Activated gamma-delta T cell (primary cell): ENCODE measurements at places on chromosomes 7 and 10.

DNA sequence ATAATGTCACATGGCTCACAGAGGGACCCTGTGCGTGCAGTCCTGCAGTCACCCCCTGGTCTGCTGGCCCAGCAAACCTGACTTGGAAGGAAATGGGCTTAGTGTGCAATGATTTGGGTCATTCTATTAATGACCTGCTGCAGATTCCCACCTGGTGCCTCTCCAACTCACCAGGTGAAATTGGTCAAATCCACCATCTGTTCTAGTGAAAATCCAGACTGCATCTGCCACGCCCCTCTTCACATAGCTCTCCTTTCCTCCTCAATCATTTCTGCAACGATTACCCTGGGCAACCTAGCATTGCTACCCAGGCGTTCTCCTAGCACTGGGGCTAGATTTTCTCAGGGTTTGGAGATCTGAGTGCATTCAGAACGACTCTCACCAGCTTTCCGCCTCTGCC lies 29.4 kb downstream of the SRRM3 start:
- no peak for DNase-seq

- DNase-seq: no peak
These were observed 118.6 kb upstream of the CARD11 start for GRCh38 chr7:3162289-3162688.

DNA sequence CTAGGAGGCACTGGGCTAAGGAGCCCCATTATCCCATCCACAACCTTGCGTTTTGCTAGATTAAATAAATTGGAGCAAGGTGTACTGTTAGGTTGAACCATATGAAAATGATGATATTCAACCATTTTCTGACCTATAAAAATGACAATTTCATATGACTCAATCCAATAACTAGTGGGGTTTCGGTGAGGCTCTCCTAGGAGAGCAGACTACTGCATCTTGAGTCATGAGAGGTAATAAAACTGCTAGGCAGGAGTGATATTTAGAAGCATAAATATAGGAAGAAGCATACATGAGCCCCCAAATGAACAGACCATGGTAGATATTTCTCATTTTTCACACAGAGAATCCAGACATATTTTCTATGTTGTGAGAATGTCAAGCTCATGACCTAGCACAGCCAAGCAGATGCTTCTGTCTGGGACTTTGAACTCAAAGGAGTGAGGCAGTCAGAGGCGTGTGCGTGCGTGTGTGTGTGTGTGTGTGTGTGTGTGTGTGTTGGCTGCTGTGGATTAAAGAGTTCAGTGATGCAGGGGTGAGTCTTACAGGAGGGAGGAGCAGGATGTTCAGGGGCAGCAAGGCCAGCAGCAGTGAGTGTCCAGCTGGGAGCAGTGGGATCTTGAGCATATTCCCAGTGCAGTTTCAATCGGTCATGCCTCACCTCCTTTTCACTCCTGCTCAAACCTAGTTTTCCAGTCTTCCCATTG lies 17.8 kb upstream of the WDR11 start:
- no peak for DNase-seq

- no peak for DNase-seq
These were observed 343.9 kb upstream of the LRGUK start for GRCh38 chr7:133783276-133783675.

- DNase-seq: no peak
These were observed 222.0 kb downstream of the ADK start for GRCh38 chr10:74373059-74373458.

- DNase-seq: no peak
These were observed 8.4 kb downstream of the INHBA start for GRCh38 chr7:41694495-41694894.

DNA sequence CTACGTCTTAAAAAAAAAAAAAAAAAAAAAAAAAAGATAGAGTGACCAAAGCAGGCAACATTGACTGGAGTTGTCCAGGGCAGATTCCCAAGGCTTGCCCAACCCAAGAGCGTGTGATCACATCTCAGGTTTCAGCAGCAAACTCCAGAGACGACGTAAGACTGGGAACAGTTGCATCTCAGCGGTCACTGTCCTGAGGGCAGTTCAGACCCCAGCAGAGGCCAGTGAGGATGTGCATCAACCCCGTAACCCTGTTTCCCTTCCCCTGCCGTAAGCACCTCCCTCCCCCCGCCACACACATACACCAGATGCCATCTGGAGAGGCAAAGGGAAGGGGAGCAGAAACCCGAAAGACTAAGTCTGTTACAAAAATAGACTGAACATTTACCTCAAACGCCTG lies 19.3 kb upstream of the TOMM7 start:
- no peak for DNase-seq

DNA sequence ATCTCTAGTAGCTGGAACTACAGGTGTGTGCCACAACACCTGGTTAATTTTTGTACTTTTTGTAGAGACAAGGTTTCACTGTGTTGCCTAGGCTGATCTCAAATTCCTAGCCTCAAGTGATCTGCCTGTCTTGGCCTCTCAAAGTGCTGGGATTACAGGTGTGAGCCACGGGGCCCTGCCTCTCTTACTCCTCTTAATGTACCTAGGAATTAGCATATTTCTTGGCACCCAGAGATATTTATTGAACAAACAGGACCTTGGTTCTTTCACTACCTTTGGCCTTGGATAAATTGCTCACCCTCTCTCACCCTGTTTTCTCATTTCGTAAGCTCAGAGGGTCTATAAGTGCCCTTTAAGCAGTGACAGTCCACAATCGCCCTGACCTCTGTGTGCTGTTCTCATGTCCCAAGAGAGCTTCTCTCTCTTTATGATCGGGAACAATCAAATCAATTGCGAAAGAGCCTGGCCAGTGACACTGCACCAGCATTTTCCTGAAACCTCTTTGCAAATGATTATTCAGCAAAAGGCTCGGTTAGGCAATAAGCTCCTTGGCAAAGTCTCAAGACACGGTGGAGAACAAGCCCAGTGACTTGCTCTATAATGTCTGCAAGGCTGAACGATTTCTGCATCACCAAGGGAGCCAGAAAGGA lies 117.7 kb downstream of the APBB1IP start:
- DNase-seq: no peak
